Thoracic aorta (tissue), 2 donors: ENCODE measurements at places on chromosomes 13 and 19.

DNA sequence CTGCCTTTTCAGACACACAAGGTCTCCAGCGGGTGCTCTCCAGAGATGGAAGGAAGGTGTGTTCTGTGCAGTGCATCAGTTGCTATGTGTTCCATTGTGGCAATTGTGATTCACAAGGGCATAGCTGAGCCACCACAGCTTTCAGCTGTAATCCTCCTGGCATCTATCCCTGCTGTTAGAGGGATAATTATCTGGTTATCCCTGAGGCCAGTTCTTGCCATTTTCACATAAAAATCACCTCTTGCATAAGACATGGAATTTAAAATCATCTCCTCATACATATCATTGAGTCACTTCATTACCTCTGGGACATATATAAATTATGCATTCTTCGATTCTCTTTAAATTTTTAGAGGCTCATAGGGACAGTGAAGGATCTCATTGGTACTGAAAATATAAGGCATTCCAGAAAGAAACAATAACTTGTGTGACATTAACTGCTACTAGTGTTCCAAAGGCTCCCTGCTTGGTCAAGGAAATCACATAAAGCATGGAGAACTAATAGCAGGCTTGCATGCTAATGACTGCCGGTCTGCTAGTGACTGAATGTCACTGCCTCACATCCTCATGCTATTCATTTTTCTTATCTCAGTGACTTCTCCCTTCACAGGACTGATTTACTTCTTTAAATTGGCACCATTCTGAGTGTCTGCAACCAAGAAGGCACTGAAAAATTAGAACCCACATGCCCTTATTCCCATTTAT is 214.0 kb downstream of the ENOX1 start:
- DNase-seq, result no peak

GRCh38 chr13:46726347-46726746 is 70.6 kb downstream of the ESD start:
- DNase-seq, result no peak

DNA sequence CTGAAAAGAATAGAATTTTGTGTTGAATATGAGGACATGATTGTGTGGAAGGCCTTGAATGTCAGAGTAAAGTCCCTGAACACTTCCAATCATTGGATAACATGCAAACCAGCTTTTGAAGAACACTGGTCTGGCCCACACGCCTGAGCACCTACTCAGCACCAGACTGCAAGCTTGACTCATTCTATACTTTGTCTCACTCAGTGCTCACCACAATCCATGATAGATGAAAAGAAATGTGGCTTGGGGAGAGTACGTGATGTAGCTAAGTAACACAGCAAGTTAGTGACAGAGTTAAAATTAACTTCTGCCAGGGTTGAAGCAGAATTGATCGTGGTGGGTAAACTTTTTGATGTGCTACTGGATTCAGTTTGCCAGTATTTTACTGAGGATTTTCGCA is 12.0 kb downstream of the DLEU7 start:
- no peak for DNase-seq

- DNase-seq, result no peak
Observed at GRCh38 chr19:39436350-39436716, 584 bp upstream of the RPS16 start.

- DNase-seq, result no peak
Observed at GRCh38 chr19:19459707-19460251, 54.3 kb downstream of the GATAD2A start.

DNA sequence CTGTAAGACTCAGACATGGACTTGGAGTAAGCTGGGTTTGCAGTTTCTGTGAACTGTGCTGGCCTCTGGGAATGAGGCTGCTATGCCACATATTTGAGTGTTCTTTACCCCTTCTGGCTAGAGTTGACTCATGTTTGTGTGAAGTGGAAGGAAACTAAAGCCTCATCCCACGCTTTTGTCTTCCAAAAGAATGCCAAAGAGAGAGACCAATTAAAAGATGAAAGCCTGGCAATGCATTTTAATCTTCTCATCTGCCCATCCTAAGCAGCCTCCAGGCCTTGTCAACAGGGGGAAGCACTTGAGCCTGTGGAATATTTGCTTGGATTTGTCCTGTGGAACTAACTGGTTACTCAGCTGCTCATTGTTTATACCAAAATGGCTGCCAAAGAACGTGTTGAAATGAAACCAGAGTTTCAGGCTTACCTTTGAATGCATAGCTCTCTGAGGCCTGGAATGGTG is 49.1 kb downstream of the LMO7 start:
- no peak for DNase-seq

DNA sequence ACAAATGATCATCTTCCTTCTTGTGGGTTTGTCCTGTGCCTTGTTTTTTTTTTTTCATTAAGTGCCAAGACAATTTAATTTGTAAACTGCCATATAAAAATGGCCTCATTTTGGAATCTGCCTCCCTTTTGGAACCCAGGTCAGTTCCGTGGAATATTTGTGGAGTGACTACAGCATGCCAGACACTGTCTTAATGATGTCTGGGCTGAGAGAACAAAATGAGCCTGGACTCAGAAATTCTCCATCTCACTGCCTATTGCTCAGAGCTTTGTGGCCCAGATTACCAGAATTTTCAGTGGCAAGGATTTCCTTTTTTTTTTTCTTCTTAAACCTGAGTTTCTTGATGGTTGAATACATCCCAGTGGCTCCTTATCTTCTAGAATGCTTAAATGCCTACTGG is 340.6 kb downstream of the ENOX1 start:
- DNase-seq, result no peak

DNA sequence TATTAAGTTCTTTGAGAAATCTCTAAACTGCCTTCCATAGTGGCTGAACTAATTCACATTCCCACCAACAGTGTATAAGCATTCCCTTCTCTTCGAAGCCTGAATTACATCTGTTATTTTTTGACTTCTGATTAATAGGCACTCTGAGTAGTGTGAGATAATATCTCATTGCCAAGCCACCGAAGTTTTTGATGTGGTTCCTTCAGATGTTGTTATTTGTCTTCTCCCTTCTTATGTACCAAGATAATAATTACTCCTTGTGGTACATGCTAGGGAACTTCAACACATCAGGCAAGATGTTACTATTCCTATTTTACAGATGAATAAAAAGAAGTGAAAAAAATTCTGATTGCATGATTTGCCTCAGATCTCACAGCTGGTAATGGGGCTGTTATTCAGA is 70.9 kb downstream of the KCTD12 start:
- DNase-seq, result no peak

DNA sequence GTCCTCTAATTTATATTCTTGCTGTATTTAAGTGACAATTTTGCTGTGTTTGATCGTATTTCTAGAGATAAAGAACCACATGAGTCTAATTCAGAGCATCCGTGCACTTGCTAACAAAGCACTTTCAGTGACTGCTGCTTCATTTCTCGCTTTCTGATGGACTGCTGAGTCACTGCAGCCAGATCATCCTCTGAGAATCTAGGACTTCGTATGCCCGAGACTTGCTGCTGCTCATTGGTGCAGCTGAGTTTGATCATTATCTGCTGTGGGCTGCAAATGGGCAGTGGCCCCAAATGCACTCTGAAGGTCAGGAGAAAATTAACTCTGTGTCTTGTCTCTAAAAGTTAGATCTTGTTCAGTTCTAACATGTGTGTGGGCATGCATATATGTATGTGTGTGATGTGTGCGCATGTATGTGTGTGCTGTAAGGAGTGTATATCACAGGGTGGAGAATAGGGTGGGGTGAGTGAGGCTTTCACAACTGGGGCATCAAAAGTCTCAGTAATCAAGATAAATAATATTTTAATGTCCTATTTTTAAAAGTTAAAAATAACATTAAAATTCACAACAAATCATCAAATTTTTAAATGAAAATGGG is 342.6 kb downstream of the MTUS2 start:
- DNase-seq, result no peak

GRCh38 chr19:49498475-49498874 is 2.2 kb downstream of the RPS11 start:
- DNase-seq, result no peak

- no peak for DNase-seq
Observed at GRCh38 chr19:33194532-33194885, 379 bp downstream of the LRP3 start.

DNA sequence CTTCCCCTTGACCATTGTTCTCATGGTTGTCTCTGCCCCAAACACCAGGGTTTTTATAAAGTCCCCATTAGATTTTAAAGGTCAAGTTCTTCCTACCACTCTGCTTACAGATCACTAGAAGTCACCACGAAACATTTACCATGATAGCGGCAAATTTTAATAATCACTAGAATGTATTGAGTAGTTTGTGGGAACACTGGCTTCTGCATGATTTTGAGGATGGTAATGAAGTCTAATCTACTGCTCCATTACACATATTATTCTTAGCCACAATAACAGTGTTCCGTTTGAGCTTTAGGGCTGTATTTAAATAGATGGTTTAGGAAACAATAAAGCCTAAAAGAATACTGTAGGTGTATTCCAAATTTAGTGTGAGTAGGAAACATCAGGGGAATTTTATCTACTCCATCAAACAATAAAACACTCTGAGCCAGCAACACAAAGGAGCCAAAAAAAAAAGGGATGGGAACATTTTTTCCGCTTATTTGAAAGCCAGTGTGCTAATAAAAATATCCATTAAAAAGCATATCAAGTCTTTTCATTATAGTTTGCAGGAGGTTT is 49.7 kb downstream of the KLF12 start:
- no peak for DNase-seq

- no peak for DNase-seq
Observed at GRCh38 chr13:30158774-30159445, 148.4 kb downstream of the KATNAL1 start.

DNA sequence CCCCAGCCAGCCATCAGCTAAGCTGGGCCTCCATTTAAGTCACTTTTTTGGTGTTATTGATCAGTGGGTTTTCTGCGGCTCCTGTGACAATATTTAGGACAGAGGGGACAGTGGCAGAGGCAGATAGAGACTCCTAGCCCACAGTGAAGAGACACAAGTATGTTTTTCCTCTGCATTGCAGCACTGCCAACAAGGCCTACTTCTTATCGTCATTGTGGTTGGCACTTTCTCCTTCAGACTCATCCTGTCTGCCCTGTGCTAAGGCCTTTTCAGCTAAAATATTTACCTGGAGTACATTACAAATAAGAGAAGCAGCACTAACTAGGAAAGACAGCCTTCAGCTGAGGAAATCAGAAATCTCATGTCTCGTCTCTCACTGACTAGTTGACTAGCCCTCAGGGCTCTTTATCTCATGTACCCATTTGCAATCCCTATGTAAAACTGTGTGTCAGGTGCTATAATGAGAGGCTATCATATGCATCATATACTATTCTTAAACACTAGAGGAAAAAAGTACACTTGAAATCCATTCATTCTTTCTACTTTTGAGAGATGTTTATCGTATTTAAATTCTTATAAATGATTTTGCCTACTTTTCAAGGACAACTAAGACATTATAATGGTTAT is 62.2 kb downstream of the ZAR1L start:
- DNase-seq, result no peak

DNA sequence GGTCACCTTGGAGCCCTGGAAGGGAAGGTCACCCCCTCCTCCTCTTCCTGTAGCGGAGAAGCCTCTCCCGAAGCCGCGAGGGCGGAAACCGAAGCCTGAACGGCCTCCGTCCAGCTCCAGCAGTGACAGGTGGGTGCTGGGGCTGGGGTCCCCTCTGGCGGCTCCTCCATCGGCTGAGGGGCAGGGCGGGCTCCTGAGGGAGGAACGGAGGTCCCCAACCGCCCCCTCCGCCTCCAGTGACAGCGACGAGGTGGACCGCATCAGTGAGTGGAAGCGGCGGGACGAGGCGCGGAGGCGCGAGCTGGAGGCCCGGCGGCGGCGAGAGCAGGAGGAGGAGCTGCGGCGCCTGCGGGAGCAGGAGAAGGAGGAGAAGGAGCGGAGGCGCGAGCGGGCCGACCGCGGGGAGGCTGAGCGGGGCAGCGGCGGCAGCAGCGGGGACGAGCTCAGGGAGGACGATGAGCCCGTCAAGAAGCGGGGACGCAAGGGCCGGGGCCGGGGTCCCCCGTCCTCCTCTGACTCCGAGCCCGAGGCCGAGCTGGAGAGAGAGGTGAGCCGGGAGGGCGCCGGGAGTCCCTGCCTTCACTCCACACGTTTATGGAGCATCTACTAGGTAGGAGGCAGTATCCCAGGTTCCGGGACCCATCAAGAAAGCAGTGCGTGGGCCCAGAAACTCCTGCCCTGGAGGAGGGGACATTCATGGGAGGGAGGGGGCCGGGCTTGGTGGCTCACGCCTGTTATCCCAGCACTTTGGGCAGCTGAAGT is 22.0 kb downstream of the HDGFL2 start:
- DNase-seq, result no peak

DNA sequence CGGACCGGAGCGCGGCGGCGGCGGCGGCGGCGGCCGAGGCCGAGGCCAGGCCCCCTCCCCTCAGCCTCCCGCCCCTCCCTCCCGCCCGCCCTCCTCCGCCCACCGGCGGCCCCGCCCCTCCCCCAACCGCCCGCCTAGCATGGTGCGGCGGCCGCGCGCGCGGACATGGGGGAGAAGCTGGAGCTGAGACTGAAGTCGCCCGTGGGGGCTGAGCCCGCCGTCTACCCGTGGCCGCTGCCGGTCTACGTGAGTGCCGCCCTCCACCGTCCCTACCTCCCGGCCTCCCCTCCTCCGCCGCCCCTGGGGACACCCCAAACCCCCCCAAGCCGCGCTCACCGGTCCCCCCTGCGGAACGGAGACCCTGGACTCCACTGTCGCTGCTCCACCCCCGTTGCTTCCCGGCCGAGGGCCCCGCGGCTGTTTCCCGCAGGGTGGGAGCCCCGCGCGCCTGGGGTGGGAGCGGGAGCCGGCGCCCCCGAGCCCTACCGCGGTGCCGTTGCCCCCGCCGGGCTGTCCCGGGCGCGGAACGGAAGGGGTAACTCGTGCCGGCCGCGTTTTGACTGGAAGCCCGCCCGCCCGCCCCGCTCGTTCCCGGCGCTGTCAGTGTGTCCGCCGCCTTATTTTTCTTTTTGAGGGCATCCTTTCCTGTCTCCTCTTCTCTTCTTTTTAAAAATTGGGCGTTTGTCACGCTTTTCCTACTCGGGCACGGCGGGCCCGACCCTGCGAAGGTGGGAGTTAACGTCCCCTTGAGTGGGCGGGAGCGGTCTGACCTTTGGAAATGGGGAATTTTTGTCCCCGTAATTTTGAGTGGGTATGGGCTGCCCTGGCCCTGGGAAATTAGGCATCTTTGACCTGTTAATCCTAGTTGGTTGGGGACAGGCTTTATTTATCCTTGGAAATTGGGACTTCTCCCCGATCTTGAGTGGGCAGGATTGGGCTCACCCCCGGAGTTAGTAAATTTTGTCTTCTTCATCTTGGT is 576 bp downstream of the DOT1L start:
- DNase-seq, result no peak

DNA sequence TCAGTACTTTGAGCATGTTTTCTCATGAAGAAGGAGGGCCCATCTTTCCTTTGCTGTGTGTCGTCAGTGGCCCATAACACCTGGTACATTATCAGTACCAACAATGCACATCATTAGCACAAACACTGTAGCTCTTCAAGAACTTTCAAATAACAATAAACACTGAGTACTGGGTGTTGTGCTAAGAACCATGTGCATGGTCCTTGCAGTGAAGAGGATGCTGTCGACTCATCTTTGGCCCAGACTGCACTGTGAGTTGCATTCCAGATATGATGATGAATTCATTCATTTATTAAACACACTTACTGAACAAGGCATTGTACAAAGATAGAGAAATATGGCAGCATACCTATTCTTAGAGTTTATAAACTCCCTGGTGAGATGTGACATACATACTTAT is 55.8 kb downstream of the FLT3 start:
- no peak for DNase-seq

- DNase-seq, result no peak
Observed at GRCh38 chr13:73146707-73147106, 87.9 kb downstream of the KLF5 start.

GRCh38 chr19:589693-590395 is at the start of gene HCN2:
Gene HCN2 (plus strand): TSS chr19:589881. CDS start chr19:589946, 65 bp downstream.
- no peak for DNase-seq

- no peak for DNase-seq
Observed at GRCh38 chr13:73851104-73851503, 283.1 kb downstream of the KLF12 start.

- no peak for DNase-seq
Observed at GRCh38 chr13:50130123-50130946, 115.1 kb downstream of the KCNRG start.
